ENCODE measurements at places on chromosomes 3 and 15.

DNA sequence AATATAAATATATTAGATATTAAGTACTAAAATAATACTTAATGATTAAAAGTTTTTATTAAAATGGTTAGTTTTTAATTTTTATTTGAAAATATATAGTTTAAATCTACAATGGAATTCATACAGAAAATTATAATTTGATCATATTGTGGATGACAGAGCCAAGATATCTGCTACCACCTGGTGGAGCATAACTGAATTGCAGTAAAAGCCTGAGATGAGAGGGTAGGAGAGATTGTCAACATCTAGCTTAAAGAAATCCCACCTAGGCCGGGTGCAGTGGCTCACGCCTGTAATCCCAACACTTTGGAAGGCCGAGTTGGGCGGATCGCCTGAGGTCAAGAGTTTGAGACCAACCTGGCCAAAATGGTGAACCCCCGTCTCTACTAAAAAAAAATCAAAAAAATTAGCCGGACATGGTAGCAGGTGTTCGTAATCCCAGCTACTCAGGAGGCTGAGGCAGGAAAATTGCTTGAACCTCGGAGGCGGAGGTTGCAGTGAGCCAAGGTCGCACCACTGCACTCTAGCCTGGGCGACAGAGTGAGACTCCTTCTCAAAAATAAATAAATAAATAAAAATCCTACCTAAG is 25.1 kb upstream of the CSTA start:
- DNase-seq: peak; percentile 15

DNA sequence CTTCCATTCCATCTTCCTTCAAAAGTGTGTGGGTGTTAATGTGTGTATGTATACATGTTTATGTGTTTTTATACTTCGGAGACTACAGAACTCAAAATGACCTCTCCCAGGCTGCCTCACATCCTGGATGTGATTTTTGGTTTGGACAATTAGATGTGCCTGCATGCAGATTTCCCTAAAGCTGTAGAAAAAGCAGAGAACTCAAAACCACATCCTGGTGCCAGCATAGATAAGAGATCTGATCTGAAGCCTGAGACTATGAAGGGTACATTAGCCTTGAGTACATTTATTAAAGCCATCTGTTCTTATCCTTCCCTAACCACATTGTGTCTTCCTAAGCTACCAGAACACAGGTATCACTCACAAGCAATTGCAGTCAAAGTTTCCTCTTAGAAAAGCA is 319.4 kb upstream of the RASGRP1 start:
- no peak for DNase-seq

GRCh38 chr3:136819731-136820679 is 1.1 kb downstream of the SLC35G2 start:
- DNase-seq: no peak

DNA sequence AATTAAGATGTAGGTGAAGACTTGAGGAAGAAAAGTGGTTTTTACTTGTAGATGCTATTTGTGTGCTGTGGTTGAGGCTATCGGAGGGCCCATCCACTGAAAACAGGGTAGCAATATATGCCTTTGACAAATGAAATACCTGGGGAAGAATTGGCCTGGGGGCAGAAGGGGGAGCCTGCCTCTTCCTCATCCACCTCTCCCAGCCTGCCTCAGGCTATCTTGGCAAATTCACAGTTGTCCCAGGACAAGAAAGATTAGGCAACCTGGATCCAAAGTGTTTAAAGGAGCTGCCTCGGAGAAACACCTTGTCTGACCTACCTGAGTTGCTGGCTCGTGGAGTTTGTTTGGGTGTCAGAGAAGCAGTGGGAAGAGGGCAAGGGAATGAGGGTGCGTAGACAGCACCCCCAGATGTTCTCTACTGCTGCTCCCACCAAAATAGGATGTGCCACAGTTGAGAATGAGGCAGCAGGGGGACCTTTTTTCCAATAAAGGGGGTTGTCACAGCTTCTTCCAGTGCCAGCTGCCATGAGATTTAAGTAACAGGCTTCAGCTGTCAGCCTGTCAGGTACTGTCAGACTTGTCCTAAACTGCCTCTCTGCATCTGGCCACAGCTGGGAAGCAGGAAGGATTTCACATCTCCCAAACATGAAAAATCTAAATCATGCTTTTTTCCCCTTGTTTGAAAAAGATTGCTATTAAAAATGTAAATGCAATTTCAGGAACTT is 9.2 kb downstream of the PLEKHO2 start:
- DNase-seq: no peak

Data from effector CD8-positive, alpha-beta T cell (primary cell).